ENCODE measurements at places on chromosomes 2 and 18.

DNA sequence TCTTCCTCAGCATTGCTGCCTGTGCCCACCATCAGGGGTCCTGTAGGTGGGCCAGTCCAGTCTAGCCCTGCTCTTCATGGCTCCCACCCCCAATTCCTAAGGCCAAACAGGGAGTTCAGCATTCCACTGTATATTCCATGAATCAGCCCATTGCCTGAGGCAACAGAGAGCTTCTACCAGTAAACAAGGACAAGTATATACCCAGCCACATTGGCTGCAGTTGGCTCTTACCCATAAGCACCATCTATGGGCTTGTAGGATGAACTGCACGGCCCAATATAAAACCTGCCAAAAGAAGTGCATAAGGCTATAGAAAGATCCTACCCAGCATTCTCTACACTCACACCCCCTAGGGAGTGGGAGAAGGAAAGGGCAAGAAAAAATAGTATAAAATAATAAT lies 95.1 kb upstream of the SALL3 start:
- no peak overlapping the region for H3K27ac ChIP-seq
- no peak for DNase-seq
- H3K27me3 ChIP-seq: peaks cover 3% of the 10 kb centered on the region
- no peaks in the 10 kb centered on the region for H3K4me1 ChIP-seq
- H3K4me3 ChIP-seq: no peak overlapping the region

GRCh38 chr2:130807659-130808385 lies 28.9 kb upstream of the ARHGEF4 start:
- H3K36me3 ChIP-seq: no peaks in the 10 kb centered on the region
- DNase-seq: no peak
- no peak overlapping the region for H3K4me3 ChIP-seq
- no peak overlapping the region for H3K27ac ChIP-seq
- no peaks in the 10 kb centered on the region for H3K4me1 ChIP-seq

- H3K4me3 ChIP-seq: no peak overlapping the region
- peaks cover 11% of the 10 kb centered on the region for H3K36me3 ChIP-seq
- peaks cover 69% of the 10 kb centered on the region for H3K4me1 ChIP-seq
- no peaks in the 10 kb centered on the region for H3K27me3 ChIP-seq
Measured at GRCh38 chr2:105873281-105873680, 128.6 kb downstream of the NCK2 start.

DNA sequence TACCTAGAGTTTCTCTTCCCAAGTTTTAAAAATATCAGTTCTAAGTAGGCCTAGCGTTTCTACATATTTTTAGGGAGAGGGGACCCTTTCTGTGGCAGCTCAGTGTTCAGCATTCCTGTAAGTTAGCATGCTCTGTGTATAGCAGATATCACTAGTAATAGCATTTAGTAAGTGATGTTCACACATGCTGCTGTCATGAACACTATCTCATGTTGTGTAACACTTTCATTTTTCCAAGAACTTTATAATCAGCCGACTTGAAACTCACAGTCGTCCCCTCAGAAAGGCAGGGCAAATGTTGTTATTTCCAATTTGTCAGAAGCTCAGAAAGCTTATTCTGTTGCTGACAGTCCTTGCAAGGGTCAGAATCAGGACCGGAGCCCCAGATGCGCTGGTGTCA lies 267.7 kb downstream of the ALPK2 start:
- H3K4me1 ChIP-seq: no peaks in the 10 kb centered on the region
- H3K4me3 ChIP-seq: no peak overlapping the region
- no peak for DNase-seq
- H3K27ac ChIP-seq: no peak overlapping the region
- no peaks in the 10 kb centered on the region for H3K36me3 ChIP-seq
- no peaks in the 10 kb centered on the region for H3K27me3 ChIP-seq

DNA sequence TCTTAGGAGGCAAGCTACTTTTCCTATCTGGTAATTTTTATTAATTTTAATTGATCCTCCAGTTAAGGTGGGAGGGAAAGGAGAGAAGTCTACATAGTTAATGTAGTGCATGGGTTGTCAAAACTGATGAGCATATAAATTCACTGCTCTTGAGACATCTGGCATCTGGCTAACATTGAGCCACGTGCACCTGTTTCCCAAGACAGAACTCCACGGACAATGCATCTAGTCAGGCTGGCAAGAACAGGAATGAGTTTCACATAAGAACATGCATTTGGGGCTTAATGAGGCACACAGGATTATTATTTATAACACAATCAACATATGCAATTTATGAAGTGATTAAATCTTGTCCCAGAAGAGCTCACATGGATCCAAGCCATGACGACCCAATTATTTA lies 16.2 kb upstream of the RAB1A start:
- no peak for DNase-seq
- H3K27me3 ChIP-seq: no peaks in the 10 kb centered on the region
- H3K4me3 ChIP-seq: no peak overlapping the region
- no peak overlapping the region for H3K27ac ChIP-seq
- H3K36me3 ChIP-seq: no peaks in the 10 kb centered on the region

GRCh38 chr2:57862153-57862552 lies 184.5 kb upstream of the VRK2 start:
- H3K4me1 ChIP-seq: no peaks in the 10 kb centered on the region
- DNase-seq: no peak

DNA sequence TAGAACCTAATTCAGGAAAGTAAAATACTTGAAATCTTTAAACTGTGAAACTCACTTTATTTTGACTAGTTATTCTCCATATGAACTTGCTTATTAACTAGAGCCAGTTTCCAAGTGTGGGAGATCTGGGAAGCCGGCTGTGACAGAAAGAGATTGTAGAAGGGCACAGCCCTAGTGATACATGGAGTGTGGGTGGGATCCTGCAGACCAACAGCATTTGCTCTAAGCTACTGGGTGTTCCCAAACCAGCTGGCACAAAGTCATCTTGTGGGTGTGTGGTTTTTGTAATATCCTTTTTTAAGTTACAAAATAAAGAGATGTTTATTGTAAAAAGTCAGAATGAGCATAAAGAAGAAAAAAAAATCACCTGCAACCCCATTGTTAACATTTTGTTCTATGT lies 3.4 kb downstream of the DUSP19 start:
- H3K4me3 ChIP-seq: no peak overlapping the region
- no peak overlapping the region for H3K27ac ChIP-seq
- no peaks in the 10 kb centered on the region for H3K36me3 ChIP-seq
- H3K4me1 ChIP-seq: no peaks in the 10 kb centered on the region
- DNase-seq: no peak

- no peaks in the 10 kb centered on the region for H3K4me1 ChIP-seq
- no peaks in the 10 kb centered on the region for H3K27me3 ChIP-seq
- no peak overlapping the region for H3K27ac ChIP-seq
- no peak overlapping the region for H3K4me3 ChIP-seq
- no peaks in the 10 kb centered on the region for H3K36me3 ChIP-seq
- DNase-seq: no peak
Measured at GRCh38 chr2:217636991-217637561, 365.7 kb downstream of the TNS1 start.

DNA sequence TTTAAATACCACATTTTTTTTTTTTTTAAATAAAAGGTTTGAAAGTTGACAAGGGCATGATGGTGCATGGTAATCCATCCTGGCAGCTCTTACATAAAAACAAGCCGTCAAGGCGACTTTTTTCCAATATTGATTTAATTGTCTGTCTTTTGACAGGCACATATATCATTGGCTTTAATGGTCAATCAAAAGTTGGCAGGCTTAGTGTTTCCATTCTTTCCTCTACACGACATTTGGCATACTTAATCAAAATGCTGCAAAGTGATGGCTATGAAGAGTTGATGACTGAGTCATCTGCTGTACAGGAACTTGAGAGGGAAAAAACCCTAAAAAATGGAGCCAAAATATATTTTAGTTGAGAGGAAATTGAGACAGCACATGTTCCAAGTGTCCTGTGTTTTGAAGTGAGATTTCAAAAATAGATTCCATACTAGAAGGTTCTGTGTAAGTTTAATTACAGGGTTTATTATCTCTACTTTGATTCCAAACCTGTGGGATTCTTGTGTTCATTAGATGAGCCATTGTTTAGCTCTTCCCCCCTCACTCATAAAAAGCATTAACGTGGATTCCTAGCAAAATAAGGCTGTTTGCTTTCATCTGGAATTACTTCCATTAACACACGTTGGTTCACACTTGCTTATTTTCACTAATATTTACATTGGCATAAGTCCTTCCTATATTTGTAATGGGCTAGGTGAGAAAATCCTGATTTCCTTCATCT lies 3.2 kb downstream of the TSHZ1 start:
- no peak overlapping the region for H3K27ac ChIP-seq
- no peaks in the 10 kb centered on the region for H3K27me3 ChIP-seq

DNA sequence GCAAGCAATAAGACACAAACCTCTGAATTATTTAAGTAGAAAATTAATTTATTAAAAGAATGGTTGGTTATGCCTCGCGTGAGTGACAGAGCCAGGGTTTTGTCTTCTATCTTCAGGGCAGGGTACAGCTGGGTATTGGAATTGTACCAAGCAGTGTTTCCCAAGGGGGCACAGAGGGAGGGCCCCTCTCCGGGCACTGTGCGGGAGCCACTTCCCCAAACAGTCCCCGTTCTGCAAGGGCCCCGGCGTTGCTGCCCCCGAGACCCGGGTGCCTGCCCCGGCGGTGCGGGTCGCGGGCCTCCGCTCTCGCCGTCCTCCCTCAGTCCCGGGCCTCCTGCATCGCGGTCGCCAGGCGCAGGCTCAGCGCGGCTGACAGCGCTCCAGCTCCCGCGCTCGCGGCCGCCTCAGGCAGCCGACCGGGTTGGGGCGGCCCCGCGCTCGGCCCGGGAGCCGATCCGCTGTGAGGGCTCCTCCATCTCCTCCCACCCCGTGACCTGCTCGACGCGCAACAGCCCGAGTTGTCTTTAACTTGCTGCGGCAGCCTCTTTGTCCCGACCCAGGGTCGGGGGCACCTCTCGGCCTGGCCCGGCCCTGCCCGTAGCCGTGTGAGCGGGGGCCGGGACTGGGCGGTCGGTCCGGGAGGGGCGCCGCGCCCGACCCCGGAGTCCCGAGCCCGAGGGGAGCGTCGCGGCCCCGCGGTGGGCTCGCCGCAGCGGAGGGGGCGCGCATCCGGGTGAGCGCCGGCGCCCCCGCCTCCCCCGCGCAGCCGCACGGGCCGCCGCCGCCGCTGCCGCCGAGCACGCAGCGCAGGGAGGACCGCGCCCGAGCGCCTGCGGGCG lies 620 bp upstream of the GALNT1 start:
- no peaks in the 10 kb centered on the region for H3K27me3 ChIP-seq
- H3K27ac ChIP-seq: peak overlapping the region; percentile 56
- no peaks in the 10 kb centered on the region for H3K36me3 ChIP-seq
- peak overlapping the region; percentile 70 for H3K4me3 ChIP-seq
- DNase-seq: peak; percentile 41
- peaks cover 6% of the 10 kb centered on the region for H3K4me1 ChIP-seq

All from effector memory CD4-positive, alpha-beta T cell (primary cell).